CD8-positive, alpha-beta T cell (primary cell): ENCODE measurements at places on chromosomes 4 and X. TPM values are rescaled to one million over a fixed set of nuclear protein-coding genes. Genes with fewer than 3 reads are reported as not detected.

TREX2 gene
- 1.7 TPM for total RNA-seq

NSG1 gene
- 14.2 TPM for total RNA-seq

LEF1 gene
- 325 TPM for total RNA-seq

CCKAR gene
- total RNA-seq = not detected

TLR10 gene
- total RNA-seq = 0.22 TPM
